ENCODE measurements at places on chromosomes 5 and 9.

DNA sequence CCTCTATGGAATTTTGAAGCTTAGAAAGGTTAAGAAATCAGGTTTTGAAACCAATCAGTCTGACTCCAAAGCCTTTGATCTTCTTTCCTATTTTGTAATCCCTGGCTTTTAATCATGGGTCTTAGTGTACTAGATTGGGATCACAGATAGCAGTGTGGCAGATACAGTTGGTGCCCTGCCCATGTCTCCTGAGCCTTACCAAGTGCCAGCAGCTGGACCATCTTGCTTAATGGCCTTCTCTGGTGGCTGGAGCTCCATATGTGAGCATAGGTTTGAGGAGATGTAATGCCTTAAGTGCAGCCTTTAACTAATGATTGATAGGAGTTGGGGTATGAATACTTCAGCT lies 16.7 kb upstream of the RIC1 start:
- DNase-seq, result no peak

DNA sequence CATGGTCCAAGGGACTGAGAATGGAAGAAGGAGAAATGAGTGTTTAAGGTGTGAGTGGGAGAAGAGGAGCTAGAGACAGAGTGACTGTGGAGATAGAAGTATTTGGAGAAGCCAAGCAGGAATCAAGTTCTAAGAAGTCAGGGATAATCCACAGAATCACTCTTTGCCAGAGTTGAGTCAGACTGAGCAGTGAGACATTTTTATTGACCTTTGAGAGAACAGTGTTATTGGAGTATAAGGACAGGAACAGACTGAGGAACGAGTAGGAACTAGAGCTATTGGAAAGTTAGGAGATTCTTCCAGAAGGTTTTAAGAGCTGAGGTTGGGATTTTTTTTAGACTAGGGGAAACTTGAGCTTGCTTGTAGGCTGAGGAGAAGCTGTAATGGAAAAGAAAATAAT lies 37.2 kb downstream of the RCL1 start:
- no peak for DNase-seq

DNA sequence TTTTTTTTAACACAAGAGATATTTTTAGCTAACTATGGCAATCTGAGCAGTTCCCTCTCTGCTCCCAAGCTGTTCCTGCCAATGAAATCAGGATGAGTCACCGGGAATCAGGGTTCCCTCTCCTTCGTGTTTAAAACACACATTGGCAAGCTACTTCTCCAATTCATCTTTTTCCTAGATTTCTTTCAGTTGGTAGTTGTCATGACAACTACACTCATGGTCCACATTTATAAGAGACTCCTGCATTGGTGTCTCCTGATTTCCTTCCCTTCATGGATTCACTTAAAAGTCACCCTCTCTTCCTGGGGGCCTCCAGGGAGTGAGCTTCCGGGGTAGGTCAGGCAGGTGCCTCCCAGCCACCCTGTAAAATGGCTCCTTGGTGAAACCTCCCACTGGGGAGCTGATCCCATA lies 72.3 kb upstream of the NIPAL4 start:
- no peak for DNase-seq

DNA sequence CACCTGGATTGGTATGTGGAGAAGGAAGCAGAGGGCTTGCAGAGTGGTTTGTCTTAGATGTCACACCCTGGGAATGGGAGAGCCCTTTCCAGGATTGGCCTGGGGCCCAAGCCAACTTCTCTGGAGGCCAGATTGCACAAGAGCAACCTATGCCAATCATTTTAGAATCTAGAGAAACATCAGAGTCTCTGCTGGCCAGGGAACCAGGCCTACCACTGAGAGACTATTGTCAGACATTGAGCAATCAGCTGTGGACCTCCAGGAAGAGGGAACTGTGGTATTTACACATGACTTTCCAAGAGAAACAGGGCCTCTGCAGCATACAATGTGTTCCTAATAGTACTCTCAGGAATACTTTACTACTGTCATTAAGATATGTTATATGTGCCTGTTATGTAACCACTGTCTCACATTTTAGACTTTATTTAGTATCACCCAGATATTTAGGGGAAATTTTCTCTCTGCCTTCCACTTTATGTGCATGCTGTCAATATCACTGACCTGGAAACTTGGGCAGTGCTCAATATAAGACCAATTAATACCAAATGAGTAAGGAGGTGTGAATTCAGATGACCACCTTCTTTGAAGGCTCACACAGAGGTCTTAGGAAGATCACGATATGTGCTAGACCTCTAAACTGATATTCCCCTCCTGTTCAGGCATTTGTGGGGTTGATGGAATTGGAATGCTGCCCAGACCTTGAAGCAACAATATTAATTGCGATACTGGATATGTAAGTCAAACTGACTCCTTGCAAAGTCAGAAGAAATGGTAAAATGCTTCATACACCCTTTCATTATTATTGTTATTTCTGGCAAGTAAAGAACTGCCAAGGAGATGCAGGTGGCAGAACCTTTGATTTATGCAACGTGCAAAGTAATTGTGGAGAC lies 20.5 kb upstream of the CCL28 start:
- DNase-seq, result no peak

GRCh38 chr5:153513156-153513555 lies 22.7 kb downstream of the GRIA1 start:
- no peak for DNase-seq

- DNase-seq, result no peak
Measured at GRCh38 chr9:100803956-100804355, 224.6 kb upstream of the PLPPR1 start.

DNA sequence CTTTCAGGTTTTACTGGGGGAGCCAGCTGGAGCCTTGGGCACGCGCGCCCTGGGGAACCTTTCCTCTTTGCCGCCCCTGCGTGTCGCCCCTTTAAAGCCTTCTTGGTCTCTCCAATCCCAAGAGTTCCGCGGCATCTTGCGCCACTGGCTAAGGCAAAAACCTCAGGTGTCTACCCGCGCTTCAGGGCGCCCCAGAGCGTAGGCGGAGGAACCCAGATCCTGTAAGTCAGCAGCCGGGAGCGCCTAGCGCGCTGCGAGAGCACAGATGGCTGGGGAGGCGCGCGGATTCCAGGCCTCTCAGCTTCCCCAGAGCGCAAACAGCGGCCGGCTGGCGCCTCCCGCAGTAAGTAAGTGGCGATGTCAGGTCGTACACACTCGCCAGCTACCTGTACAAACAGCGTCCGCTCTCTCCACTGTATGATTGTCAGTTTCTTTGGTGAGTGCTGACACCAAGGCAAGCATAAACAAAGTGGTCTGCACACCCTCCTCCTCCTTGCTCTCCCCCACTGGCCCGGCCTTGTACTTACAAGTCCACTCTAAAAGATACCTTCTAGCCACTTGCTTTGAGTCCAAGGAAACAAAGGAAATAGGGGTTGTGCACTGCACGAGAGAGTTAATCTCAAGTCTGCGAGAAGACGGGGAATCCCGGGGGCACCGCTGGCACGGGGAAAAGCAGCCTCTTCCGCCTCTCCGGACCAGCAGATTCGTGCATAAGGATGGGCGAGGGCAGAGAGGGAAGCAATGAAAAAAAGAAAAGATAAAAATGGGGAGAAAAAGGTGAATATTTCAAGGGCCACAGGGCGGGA lies 2.9 kb downstream of the HTR1A start:
- DNase-seq, result no peak

GRCh38 chr5:63697811-63698210 lies 264.4 kb downstream of the HTR1A start:
- no peak for DNase-seq

- no peak for DNase-seq
Measured at GRCh38 chr5:173454736-173455598, 126.8 kb upstream of the STC2 start.

GRCh38 chr5:80884929-80885328 lies 75.2 kb upstream of the RASGRF2 start:
- no peak for DNase-seq

GRCh38 chr9:38228331-38229103 lies 159.5 kb upstream of the SHB start:
- DNase-seq, result no peak

DNA sequence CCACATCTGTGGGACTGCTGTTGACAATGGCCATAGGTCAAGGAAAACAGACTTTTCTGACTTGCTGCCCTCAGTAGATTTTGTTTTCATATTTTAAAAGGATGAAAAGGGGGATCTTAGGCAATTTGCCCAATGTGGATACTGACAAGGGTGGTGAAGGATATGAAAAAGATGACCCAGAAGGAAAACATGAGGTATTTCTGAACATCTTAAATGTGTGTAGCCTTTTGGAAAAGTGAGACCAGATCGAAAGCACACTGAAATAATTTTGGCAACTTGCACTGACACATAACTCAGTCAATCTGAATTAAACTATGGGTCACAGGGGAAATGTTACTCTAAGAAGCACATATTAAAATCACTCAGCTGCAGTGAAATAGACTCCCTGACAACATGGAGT lies 1793.0 kb upstream of the ACO1 start:
- DNase-seq, result no peak

- no peak for DNase-seq
Measured at GRCh38 chr9:107906074-107906473, 416.5 kb upstream of the KLF4 start.

- DNase-seq, result no peak
Measured at GRCh38 chr5:141811287-141812155, 66.7 kb downstream of the PCDH1 start.

GRCh38 chr9:227860-228259 lies 13.2 kb downstream of the DOCK8 start:
- DNase-seq, result no peak

DNA sequence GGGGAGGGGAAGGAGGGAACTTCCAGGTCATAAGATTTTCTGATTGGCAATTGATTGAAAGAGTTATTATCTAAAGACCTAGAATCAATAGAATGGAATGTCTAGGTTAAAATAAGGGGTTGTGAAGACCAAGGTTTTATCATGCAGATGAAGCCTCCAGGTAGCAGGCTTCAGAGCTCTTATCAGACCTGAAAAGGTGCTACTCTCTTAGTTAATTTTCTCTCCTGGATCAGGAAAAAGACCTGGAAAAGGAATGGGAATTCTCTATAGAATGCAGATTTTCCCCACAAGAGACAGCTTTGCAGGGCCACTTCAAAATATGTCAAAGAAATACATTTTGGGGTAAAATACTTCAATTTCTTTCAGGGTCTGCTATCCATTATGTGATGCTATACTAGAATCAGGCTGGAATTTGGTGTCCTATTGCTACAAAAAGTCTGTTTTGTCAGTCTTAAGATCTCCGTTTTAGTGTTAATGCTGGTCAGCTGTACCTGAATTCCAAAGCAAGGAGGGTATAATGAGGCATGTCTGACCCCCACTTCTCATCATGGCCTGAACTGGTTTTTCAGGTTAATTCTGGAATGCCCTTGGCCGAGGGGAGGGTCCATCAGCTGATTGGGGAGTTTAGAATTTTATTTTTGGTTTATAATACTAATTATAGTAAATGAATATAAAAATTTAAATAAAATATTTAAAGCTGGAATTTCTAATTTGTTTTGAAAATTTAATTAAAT lies 16.6 kb upstream of the STOM start:
- no peak for DNase-seq

GRCh38 chr9:4573634-4574389 lies 83.5 kb downstream of the SLC1A1 start:
- no peak for DNase-seq

DNA sequence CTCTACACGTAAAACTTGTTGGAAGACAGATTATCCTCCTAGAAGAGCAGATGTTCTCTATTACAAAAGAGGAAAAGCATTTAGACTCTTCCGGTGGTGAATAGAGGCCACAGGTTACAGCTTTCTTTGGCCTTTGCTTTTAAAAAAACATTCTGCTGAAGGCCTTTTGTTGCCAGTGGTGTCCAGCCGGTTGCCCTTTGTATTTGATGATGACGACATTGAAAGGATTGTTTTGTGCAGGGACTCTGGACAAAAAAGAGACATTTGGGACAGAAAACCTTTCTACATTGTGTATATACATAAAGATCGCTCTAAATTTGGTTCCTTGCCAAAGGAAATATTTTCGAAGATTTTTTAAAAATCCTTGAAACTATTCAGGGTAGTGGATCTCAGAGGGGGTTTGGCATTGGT lies 180.3 kb downstream of the C9orf152 start:
- DNase-seq, result no peak

GRCh38 chr5:108148715-108149139 lies 233.2 kb downstream of the FBXL17 start:
- no peak for DNase-seq

- DNase-seq, result no peak
Measured at GRCh38 chr9:93307468-93308157, 123.7 kb downstream of the WNK2 start.

GRCh38 chr5:30505014-30505886 lies 688.2 kb upstream of the CDH6 start:
- DNase-seq, result no peak

DNA sequence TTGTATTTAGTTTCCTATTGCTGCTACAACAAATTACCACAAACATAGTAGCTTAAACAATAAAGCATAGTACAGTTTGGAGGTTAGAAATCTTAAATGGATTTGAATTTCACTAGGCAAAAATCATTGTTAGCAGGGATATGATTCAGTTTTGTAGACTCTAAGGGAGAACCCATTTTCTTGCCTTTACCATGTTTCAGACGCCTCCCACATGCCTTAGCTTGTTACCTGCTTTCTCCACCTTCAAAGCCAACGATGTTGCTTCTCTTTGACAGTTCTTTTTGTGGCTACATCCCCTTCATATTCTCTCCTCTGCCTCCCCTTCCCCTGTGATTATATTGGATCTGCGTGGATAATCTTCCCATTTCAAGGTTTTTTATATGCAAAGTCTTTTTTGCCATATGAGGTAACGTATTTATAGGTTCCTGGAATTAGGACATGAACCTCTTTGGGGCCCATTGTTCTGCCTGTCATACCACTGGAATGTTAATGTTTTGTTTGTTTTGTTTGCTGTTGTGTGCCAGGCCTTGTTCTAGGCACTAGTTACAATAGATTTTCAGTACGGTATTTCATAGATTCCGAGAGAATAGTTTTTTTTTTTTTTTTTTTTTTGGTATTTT lies 54.1 kb downstream of the UHRF2 start:
- no peak for DNase-seq

GRCh38 chr5:78546276-78546996 lies 102.1 kb downstream of the LHFPL2 start:
- no peak for DNase-seq

DNA sequence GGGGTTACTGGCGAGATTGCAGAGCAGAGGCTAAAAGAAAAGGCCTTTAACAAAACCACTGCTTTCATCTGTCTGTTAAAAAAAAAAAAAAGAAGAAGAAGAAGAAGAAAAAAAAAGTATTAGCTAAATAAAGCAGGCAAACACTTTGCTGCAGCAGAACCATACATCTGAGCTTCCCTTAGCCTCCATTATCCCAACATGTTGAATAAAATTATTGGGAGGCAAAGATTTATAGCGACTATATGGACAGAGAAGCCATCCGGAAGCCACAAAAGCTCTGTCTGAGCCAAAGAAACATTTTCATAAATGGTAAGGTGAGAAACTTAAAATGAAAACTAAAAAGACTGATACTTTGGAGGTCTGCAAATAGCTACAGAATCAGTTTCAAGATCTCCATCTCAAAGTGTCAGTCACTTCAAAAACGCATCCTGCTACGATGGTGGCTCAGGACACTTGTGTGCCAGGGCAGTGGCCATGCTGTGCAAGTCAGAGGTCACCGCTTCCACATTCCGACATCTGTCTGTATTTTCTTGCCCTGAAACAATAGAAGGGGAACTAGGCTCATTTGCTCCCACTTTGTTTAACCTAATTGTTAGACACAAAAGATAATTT lies 9.6 kb downstream of the EFNA5 start:
- DNase-seq, result no peak

- DNase-seq, result no peak
Measured at GRCh38 chr9:135416664-135417290, 62.8 kb upstream of the PPP1R26 start.
